NCI-H2029 (cell line): ENCODE measurements at places on chromosomes 2 and 18.

DNA sequence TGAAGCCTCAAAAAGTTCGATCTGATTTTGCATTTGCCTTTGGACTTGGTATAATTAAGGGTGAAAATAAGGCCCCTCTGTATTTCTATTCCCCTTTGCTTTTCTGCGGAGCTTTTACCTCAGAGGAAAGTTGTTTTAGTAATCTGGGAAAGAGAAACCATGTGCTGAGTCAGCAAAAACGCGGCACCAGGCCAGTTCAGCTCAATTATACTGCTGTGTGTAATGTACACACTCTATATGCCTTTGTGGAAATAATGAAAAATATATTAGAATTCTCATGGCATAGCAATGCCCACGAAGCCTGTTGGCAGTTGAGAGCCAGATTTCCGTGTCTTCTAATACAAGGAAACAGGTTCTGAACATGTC is 161.9 kb upstream of the SIX2 start:
- no peak for DNase-seq

DNA sequence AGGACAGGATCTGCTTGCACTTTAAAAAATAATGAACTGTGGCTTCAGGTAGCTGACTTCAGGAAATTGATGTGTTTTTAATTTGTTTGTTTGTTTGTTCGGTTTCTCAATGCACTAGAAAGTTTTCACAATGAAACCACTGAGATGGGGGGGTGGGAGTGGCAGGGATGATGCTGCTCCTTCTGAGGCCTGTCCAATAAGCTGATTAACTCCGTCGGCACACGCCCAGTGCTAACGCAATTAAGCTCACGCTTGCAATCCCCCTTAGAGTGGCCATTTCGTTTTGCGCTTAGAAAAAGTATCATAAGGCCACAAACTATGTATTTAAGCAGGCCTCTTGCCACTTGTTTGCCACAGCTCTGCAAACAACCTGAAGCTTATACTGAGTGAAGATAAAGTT is 12.5 kb upstream of the GPR39 start:
- DNase-seq: no peak

GRCh38 chr2:231676243-231676642 is 32.1 kb upstream of the PTMA start:
- no peak for DNase-seq

GRCh38 chr2:24984912-24985311 is 13.2 kb upstream of the DNAJC27 start:
- DNase-seq: peak; percentile 64

- no peak for DNase-seq
Observed at GRCh38 chr18:13176847-13177246, 41.7 kb upstream of the LDLRAD4 start.

DNA sequence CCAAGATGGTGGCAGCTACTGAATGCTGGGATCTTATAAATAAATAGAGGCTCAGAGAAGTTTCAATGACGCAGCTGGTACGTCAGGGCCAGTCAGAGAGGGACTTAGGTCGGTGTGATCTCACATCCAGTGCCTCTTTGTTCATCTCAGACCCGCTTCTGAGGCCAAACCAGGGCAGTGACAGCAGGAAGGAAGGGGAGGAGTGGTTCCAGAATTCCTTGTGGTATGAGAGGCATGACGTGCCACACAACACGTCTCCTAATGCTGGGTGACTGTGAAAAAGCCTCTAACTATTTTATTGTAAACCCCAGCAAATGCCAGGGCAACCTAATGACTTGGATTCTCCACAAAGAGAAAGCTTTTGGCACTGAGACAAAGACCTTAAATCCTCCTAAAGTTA is 423.3 kb downstream of the LPIN1 start:
- no peak for DNase-seq

DNA sequence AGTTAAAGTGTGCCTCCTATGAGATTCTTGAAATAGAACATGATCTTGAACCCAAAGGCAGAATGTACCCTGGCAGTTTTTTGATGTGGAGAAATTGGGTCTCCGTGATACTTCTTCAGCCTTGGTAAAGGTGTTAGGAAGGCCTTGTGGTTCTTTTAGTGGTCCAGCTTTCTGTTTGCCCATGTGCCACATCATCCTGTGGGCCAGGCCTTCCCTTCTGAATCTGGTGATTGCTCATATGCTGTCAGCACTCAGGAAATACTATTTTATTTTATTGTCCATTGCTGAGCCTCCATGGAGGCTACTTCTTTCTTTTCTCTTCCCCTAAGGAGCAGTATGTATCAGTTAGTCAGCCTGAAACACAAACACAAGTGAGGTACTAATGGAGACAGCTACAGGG is 52.9 kb downstream of the CCDC141 start:
- no peak for DNase-seq

DNA sequence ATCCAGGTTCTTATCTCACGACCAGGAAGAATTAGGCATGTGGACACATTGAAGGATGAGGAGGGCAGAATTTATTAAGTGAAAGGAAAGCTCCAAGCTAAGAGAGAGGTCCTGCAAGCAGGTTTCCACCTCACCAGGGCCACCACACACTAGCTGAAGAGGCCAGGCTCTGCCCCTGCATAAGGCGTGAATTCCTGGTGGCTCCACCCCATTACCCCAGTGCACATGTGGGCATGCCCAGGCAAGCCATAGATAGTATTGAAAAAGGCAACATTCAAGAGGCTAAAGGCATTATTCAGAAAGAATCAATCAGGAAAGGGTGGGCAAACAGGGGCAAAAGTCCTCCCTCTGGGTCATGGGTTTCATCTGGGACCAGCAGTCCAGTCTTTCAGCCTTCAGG is 30.9 kb upstream of the GRP start:
- DNase-seq: no peak

GRCh38 chr2:26054598-26055348 is 20.9 kb downstream of the RAB10 start:
- no peak for DNase-seq

DNA sequence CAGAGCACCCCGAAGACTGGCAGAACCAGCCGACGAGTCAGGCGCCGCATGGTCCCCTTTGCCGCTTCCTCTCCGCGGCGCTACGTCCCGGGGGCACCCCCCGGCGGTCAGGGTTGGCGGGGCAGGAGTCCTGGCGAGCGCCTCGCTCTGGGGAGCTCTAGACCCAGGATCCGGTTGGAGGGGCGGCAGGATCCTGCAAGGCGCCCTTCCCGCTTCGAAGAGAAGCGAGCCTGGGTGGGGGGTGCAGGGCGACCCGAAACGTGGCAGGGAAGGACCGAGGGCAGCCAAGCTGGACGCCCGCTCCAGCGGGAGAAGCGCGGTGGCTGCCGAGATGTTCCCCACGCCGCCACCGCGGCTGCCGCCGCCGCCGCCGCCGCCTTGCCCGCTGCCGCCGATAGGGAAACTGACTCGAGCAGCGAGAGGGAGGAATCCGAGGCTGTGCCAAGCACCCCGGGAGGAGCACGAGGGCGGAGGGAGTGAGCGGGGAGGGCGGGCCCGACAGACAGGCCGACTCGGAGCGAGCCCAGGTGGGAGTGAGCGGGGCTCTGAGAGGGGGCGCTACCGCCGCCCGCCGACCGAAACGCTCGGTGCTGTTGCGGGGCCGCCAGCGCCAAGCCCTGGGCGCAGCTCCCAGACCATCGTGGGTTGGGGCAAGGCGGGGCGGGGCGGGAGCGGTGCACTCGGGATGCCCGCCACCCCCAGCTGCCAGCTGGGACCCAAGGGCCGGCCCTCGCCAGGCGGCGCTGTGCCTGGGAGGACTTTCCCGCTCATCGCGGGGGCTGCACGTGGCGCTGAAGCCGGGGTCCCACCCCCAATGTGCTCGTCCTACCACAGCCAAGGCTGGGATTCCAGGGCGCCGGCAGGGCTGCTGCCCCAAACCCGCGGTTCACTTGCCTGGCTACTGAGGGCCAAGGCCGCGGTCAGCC is at the start of gene GALNT14:
Gene GALNT14 (minus strand): TSS at position 404 of the 926 bp plus-strand sequence. CDS start 354 bp downstream, at position 50.
- DNase-seq: peak; percentile 14

DNA sequence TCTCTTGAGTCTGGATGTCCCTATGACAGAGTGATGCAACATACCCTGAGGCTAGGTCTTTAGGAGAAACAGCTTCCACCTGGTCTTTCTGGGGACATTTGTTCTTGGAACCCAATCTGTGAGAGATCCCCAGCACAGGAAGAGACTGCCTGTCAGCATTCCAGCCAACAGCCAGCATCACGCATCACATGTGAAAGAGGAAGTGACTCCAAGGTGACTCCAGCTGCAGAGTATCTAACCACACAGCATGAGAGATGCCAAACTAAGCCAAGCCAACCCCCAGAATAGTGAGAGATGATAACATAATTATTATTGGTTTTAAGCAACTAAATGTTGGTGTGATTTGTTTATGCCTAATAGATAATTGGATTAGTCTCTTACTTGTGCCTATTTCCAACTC is 35.7 kb downstream of the C18orf63 start:
- no peak for DNase-seq

- DNase-seq: no peak
Observed at GRCh38 chr2:207768866-207769596, 675 bp downstream of the FZD5 start.

DNA sequence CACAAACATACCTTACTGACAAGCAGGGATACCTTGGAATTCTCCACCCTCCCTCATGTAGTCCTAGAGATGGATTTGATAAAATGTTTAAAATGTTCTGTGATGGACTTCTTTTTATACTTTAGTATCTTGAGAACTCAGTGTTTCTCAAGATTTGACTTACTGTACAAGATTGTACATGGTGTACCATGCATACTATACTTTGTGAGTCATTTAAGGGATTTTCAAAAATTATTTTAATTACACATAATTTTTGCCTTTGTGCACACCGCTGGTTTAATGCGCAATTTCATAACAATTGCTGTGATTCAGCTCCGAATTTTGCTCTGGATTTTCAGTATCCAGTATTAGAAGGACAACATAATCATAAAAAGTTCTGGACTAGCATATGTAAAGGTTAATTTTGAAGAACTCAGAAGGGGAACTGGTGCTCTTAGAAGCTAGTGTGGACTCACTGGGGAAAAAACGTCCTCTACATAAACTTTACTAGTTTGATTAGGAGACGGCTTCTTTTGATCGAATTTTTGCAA is 78.6 kb upstream of the ACSL3 start:
- DNase-seq: no peak

- DNase-seq: no peak
Observed at GRCh38 chr2:62458671-62459081, 47.3 kb downstream of the TMEM17 start.

- no peak for DNase-seq
Observed at GRCh38 chr2:217977840-217978535, 24.8 kb downstream of the TNS1 start.

- DNase-seq: no peak
Observed at GRCh38 chr2:9737053-9737875, 106.0 kb upstream of the TAF1B start.

DNA sequence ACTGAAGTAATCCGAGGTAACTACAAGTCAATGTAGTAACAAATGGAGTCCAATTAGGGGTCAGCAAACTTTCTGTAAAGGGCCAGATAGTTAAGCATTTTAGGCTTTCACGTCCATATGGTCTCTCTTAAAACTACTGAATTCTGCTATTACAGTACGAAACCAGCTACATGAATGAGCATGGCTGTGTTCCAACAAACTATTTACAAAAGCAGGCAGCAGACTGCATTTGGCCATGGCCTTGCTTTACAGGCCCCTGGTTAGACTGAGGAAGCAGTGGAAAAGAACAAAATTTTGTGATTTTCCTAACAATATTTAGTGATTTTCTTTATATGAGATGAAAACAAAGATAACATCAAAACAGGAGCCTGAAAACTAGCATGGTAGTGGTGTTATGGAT is 64.0 kb downstream of the RTN4 start:
- no peak for DNase-seq

GRCh38 chr2:167816874-167817290 is 430.5 kb downstream of the STK39 start:
- no peak for DNase-seq

- DNase-seq: peak; percentile 47
Observed at GRCh38 chr18:35387152-35387571, 10.0 kb upstream of the ZNF396 start.

DNA sequence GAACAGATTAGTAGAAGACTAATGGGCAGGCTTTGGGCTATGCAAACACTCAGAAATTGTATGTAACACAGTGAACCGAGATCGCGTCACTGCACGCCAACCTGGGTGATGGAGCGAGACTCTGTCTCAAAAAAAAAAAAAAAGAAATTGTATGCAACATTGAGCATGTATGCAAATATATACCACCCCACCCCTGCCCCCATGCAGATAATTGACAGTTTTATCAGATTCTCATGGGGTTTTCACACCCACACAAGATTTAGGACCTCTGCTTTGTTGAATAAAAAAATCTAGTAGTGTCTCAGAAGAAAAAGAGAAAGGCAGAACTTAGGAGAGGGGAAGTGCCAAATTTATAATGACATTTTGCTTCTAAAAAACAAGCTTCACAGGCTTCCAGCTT is 131.6 kb upstream of the FN1 start:
- DNase-seq: no peak

- DNase-seq: no peak
Observed at GRCh38 chr18:41461114-41461513, 493.9 kb upstream of the PIK3C3 start.

DNA sequence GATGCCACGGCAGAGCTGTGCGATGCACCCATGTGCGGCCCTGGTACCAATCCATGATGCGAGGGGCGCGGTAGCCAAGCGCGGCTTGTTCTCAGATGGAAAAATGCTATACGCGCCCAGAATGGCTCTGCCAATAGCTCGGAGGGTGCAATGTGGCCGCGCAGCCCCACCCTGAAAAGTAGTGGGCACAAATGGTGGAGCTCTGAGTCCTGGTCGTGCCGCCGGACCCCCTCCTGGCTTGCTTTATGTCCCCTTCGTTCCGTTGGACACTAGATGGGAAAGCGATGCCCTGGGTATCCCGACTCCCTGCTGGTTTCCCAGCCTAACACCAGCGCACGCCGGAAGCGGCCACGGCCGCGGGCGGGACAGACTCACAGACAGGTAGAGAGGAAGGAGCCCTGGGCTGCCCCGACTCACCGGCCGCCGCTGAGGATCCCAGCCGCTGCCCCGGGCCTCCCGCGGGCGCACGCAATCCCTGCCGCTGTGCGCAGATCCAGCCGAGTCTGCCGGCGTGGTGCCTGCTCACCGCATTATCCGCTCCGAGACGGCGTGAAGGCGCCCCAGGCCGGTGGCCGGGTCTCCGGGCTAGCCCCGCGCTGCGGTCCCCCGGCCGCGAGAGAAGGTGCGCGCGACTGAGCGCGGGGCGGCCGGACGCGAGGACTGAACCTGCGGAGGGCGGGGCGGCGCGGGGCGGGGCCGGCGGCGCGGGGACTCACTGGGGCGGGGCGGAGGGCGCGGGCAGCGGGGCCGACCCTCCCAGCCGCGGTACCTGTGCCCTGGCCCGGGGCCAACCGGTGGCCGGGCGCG is at the start of gene CDC42EP3:
Gene CDC42EP3 (minus strand): TSS at position 634 of the 807 bp plus-strand sequence. CDS start 25,055 bp downstream, outside the sequence.
- peak; percentile 39 for DNase-seq

GRCh38 chr2:231003186-231003585 is 7.3 kb downstream of the SPATA3 start:
- no peak for DNase-seq

GRCh38 chr18:24678107-24678506 is 217.7 kb downstream of the HRH4 start:
- no peak for DNase-seq

DNA sequence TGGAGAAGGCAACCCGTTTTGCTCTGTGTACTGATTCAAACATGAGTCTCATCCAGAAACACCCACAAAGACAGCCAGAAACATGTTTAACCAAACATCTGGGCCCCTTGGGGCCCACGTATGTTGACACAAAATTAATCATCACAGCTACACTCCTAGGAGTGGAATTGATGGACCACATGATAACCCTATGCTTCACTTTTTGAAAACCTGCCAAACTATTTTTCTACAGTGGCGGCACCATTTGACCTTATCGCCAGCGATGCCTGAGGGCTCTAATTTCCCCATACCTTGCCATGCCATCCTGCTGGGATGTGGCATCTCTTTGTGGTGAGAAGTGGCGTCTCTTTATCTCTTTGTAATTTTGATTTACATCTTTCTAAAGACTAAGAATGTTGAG is 38.5 kb downstream of the PSMG2 start:
- DNase-seq: no peak
